NCI-H2081 (cell line): ENCODE measurements at places on chromosomes 7 and 10.

GRCh38 chr7:150329331-150330120 lies 6.2 kb upstream of the ACTR3C start:
- no peak for DNase-seq

- DNase-seq: no peak
Measured at GRCh38 chr7:54255242-54255641, 286.9 kb upstream of the VSTM2A start.

GRCh38 chr10:43965918-43966570 lies 317.4 kb upstream of the ZNF32 start:
- DNase-seq: no peak

- DNase-seq: no peak
Measured at GRCh38 chr10:72123616-72124015, 35.3 kb upstream of the SPOCK2 start.

DNA sequence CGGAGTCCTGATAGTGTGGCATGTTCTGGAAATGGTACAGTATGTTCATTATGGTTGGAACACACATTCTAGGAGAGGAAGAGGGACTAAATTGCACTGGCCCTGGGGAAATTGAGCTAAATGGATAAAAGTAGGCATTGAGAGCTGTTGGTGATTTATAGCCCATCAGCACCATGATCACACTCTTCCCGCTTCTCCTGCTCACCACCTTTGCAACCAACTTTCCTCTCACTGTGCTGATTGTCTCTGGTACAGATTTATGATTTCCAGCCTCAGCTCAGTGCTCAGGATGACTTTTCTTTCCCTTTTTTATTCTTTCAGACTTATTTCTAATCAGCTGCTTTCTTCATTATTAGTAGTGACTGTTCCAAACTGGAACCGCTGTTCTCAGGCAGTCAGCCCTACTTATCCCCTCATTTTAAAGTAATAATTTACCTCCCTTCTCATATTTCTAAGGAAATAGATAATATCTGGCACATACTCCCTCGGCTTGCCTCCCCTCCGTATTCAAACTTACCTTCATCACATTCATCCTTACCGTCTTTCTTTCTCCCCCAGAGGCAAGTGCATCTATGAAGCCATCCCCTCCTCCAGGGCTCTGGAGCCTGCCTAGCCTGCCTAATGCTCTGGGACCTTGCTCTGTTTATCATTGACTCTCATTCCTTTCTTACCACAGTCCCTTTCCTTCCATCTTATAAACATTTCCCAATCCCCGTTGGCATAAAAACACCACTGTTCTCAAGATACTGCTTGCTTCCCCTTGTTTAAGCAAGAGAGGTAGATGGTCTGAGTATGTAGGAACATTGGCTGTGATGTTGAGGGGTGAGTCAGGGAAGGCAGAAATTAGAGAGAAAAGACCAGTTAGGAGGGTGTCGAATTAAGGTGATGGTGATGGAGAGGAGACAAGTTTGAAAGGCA lies 51.6 kb upstream of the RPA3 start:
- no peak for DNase-seq

- no peak for DNase-seq
Measured at GRCh38 chr7:2608921-2609411, 22.8 kb upstream of the TTYH3 start.
